ENCODE measurements at places on chromosomes 16 and 17. TPM values are rescaled to one million over a fixed set of nuclear protein-coding genes. Genes with fewer than 3 reads are reported as not detected.

GRCh38 chr17:76995387-76996105 is 127.3 kb downstream of the MGAT5B start:
- DNase-seq = no peak
- no peak overlapping the region for H3K4me3 ChIP-seq
- H3K36me3 ChIP-seq = no peaks in the 10 kb centered on the region
- no peaks in the 10 kb centered on the region for H3K27me3 ChIP-seq

- H3K4me3 ChIP-seq = no peak overlapping the region
- DNase-seq = no peak
- peaks cover 7% of the 10 kb centered on the region for H3K4me1 ChIP-seq
- H3K27me3 ChIP-seq = peaks cover 40% of the 10 kb centered on the region
Measured at GRCh38 chr17:31663576-31663975, 195.5 kb downstream of the COPRS start.

- no peak overlapping the region for H3K4me3 ChIP-seq
- H3K27ac ChIP-seq = no peak overlapping the region
- peaks cover 2% of the 10 kb centered on the region for H3K27me3 ChIP-seq
Measured at GRCh38 chr16:54324716-54325115, 38.1 kb upstream of the IRX3 start.

GRCh38 chr16:70610273-70611223 is 35.8 kb upstream of the IL34 start:
- H3K27me3 ChIP-seq = peaks cover 2% of the 10 kb centered on the region
- no peak overlapping the region for H3K4me3 ChIP-seq
- H3K4me1 ChIP-seq = no peaks in the 10 kb centered on the region
- no peak for DNase-seq

Gene HOXB3
- total RNA-seq = 12.1 TPM

Gene PRAC1
- total RNA-seq = not detected

Gene SLC35G6
- total RNA-seq = not detected

Gene NUP88
- total RNA-seq = 80.6 TPM

Gene FKBP10
- not detected for total RNA-seq

DNA sequence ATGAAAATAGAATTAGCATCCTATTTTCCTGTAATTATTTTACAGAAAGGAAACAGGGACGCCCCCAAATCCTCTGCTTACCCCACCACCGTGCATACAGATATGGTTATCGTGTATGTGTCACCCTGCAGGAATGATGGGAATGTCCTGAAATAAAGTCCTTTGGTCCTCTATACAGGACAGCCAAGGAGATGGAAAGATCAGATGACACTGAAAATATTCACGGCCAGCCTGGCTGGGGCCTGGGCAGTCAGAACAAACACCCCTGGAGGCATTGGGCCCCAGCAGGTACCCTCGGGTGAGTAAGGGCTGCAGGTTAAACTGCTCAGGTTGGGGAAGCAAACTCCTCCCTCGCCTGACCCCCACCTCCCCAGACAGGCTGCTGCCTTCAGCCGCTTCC is 368.0 kb downstream of the FOXL1 start:
- H3K27ac ChIP-seq = no peak overlapping the region
- H3K4me1 ChIP-seq = no peaks in the 10 kb centered on the region
- no peak overlapping the region for H3K4me3 ChIP-seq
- DNase-seq = no peak
- H3K27me3 ChIP-seq = no peaks in the 10 kb centered on the region
